ENCODE measurements at places on chromosomes 1 and 21.

GRCh38 chr1:213507472-213508223, 456.6 kb downstream of the RPS6KC1 start:
- DNase-seq, result no peak

DNA sequence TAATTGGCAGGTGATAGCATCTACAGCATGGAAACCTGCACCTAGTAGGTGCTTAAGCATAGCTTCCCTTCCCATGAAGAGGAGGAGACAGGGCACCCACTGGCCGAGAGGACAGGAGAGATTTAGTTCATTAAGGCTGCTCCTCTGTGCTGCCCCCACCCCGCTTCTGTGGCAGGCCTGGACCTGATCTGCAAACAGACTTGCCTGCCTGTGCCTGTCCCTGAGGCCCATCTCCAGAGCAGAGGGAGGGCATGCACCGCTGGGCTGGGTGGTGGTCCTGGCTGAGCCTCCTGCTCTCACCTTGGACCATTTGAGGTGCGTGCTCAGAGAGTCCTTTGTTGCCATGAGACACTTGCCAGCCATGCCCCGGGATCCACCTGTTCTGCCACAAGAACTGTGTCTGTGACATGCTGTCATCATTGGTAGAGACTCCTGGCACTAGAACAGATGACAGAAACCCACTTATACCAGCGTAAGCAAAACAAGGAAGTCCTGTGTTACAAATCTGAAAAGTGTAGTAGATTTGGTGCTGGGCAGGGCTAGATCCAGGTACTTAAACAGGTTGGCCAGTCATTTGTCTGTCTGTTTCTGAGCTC, 55.6 kb downstream of the PTPRF start:
- DNase-seq, result no peak

DNA sequence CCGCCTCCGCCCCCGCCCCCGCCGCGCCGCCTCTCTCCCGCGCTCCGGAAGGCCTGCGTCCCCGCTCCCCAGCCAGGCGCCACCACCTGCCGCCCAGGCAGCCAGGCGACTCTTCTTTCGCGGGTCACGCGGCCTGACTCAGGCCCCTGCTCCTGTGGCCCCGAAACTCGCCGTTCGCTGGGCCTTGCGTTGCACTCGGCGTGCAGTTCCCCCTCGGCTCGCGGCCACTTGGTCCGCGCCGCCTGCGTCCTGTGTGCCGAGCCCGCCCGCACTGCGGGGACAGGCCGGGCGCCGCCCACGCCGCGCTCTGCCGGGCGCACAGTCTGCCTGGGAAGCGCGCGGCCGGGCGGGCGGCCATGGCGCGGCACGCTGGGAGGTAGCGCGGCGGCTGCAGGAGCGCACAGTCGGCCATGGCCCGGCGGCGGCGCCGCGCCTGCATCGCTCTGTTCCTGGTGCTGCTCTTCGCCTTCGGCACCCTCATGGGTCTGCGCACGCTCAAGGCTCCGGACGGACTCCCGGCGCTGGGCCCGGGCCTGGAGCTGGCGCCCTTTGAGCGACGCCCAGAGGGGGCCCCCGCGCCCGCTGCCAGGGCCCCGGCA, at the start of gene MANEAL:
TSS of gene MANEAL (plus strand) at position 75 of the 599 bp plus-strand sequence. CDS start at position 411, 336 bp downstream.
- peak; percentile 43 for DNase-seq

DNA sequence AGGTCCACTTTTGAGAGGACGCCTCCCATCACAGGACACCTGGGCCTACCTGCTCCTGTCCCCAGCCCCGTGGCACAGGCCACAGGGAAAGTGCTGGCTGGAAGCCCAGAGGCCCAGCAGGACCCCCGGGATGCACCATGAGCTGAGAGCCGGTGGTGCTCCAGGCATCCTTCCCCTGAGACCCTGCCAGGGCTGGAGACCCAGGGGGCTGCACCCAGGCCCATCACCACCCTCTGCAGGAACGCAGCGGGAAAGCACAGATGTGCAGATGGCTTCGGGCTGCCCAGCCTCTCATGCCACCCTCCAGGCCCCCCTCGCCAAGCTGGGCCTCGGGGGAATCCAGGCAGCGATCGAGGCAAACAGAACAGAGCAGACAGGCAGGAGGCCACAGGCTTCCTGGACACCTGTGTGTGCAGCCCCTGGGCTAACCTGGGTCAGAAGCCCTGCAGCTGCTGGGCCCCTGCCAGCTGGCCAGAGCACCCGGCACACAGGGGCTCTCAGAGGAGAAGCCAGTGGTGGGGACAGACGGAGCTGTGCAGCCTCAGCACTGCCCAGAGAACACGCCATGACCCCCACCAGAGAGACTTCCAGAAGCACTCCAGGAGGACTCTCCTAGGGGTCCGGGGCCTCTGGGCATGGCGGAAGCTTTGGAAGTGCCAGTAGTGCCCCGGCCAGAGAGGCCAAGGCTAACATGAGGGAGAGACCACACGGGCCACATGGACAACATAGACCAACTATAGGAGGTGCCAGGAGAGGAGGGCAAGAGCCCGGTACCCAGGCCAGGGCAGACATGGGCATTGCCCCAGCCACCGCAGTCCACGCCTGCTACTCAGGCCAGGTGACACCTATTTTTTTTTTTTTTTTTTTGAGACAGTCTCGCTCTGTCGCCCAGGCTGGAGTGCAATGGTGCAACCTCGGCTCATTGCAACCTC, 71.4 kb downstream of the ARHGEF16 start:
- no peak for DNase-seq

DNA sequence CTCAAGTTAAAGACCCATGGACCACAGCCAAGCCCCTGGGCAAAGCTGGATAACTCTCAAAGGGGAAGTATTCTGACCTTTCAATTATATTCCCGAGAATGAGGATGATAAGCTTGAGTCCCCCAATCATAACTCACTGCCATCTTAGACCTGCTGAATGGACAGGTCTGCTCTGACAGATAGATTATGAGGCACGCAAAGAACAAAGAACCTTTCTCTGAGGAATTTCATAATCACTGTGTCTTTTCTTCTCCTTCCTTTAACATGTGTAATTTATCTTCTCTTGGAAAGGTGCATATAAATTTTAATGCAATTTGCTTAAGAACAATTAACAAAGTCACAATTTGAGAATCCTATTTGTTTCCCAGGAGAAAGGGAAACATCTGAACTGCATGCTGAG, 22.0 kb downstream of the PIGM start:
- no peak for DNase-seq

- DNase-seq, result no peak
These were observed 217.6 kb downstream of the SDCCAG8 start for GRCh38 chr1:243473227-243474135.

DNA sequence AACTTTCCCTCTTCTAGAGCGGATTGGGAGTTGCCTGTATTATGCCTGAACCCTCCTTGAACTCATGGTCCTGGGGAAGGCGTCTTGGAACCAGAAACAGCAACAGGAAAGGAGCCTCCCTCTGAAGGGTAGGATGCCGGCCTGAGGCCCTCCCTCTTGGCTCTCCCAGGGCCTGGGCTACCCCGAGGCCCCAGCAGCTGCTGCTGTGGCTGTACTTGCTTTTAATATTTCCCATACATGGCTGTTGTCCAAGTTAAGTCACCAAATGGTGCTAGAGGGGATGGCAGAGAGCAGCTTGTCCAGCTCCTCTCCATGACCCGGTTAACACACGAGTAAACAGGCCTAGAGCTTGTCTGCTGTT, 10.5 kb downstream of the CHRNB2 start:
- DNase-seq, result no peak

- no peak for DNase-seq
These were observed 117.2 kb downstream of the BRINP2 start for GRCh38 chr1:177287994-177288393.

GRCh38 chr21:21750124-21750825, 752.1 kb downstream of the NCAM2 start:
- DNase-seq, result no peak

DNA sequence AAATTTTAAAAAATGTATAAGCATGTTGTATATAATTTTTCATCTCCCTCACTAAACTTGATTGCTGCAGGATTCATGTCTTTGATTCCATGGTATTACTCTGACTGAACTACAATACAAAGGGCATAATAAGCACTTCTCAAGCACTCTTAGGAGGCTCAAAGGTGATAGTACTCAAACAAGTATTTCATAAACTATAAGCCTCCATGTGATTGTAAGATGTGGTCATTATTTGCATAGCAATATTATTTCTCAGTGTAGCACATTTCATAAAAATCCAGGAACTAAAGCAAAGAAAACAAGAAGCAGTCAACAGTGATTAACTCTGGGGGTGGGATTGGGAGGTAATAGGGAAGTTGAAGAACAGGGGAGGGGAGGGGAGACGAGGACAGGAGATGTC, 106.2 kb upstream of the DPT start:
- DNase-seq, result no peak

- DNase-seq, result no peak
These were observed 112.4 kb downstream of the PIK3R3 start for GRCh38 chr1:46020010-46020409.

DNA sequence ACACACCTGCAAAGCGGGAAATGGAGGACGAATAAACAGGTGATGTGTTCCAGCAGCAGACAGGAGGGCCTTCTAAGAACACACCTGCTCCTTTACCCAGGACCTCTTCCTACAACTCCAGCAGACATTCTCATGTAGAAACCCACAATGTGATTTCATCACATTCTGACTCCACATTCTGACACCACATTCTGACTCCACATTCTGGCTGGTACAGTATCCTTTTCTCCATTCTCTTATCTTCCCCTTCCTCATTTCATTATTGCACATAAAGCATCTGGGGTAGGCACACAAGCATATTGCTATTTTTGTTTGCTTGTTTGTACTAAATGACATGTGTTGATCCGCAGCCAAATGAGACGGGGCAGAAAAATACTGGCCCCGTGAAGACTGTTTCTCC, 3.6 kb upstream of the ZNF124 start:
- DNase-seq, result no peak

- no peak for DNase-seq
These were observed 28.0 kb downstream of the PADI2 start for GRCh38 chr1:17091252-17091651.

DNA sequence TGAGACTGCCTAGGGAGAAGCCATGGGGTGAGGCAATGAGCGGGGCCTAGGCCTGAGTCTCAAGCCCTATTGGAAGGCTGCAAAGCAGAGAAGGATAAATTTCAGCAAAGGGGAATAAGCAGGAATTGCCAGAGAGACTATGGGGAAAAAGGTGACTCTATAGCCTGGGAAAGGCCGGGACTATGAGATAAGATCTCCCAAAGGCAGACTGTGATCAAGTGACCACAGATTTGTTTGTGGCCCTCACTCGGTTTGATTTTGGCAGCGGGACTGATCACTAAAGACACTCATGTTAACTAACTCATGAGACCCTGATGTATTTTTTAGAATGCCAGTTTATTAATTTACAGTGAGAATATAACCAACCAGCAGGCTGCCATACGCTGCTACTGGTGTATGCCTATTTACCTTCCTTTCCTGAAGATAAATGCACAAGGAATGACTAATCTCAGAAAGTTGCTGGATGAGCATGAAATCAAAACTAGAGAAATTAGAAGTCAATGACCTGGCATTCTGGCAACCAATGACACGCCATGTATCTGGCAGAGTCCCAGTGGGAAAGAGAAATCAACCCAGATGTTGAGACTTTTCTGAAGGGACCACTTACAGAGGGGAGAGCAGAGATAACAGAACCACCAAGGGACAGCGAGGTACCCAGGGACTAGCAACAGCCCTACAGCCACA, 4.3 kb downstream of the HSF2BP start:
- DNase-seq, result no peak

GRCh38 chr1:6570100-6570499, 9.7 kb upstream of the ZBTB48 start:
- no peak for DNase-seq

- DNase-seq, result peak; percentile 31
These were observed at the start of gene PKP1 for GRCh38 chr1:201282931-201283829. TSS of gene PKP1 (plus strand) at chr1:201283506. CDS start at chr1:201283703, 197 bp downstream.

DNA sequence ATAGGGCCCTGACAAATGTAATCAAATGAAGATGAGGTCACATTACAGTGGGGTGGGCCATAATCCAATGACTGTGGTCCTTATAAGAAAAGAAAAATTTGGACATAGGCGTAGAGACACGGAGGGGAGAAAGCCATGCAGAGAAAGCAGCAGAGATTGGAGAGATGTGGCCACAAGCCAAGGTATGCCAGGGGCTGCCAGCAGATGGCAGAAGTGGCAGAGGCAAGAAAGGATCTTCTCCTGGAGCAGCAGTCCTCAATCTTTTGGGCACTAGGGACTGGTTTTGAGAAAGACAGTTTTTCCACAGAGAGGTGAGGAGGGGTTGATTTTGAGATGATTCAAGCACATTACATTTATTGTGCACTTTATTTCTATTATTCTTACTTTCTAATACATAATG, 355.1 kb downstream of the NPHP4 start:
- no peak for DNase-seq

GRCh38 chr1:69567652-69568420, at the start of gene LRRC7:
TSS of gene LRRC7 (plus strand) at chr1:69567922. CDS start at chr1:69568640, 718 bp downstream.
- DNase-seq, result peak; percentile 29

- DNase-seq, result no peak
These were observed 55.2 kb downstream of the SLC9A1 start for GRCh38 chr1:27099587-27100334.

DNA sequence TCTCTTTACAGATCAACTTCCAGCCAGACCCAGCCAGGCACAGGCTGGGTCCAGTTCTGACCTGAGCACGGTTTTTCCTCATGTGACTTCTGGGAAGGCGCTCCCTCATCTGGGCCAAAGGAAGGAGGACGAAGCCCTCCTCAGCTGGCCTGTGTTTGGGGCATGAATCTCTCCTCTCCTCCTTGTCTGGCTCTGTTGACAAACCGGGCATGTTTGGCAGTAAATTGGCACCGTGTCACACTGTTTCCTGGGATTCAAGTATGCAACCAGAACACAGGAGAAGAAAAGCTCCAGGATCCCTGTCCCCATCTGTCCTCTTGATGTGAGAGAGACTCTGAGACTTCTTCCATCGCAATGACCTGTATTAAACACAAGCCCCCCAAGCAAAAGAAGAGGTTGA, 18.3 kb downstream of the NECAP2 start:
- no peak for DNase-seq

DNA sequence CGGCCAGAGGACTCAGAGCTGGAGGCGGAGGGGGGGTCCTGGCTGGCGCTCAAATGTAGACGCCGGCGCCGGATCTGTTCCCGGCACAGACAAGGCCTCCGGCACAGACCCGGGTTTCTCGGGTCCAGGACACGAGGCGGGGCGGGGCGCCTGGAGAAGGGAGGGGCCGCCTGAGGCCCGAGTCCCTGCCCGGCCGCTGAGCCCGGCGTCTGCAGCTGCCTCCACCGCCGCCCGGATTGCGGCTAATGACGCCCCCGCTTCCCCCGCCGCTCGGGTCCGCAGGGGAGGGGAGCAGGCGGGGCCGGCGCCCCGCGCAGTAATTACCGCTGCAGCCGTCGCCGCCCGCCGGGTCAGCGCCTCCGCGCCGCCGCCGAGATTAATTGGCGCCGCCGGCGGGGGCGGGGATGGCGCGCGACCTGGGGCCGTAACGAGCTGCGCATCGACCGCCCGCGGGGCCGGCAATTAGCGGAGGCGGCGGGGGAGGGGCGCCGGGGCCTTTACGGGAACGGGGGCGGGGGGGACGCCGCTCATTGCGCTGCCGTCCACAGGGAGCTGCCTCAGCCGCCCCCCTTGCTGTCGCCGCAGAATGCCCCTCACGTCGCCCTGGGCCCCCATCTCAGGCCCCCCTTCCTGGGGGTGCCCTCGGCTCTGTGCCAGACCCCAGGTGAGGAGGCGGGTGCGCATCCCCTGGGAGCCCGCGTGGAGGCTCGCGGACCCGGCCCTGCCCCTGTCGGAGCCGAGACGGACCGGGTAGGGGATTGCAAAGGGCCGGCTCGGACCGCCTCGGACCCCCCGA, 17.3 kb downstream of the NOC2L start:
- peak; percentile 53 for DNase-seq
